Astrocyte (in vitro differentiated cells and primary cell): ENCODE measurements at places on chromosomes 2 and 18. TPM values are rescaled to one million over a fixed set of nuclear protein-coding genes. Genes with fewer than 3 reads are reported as not detected.

DNA sequence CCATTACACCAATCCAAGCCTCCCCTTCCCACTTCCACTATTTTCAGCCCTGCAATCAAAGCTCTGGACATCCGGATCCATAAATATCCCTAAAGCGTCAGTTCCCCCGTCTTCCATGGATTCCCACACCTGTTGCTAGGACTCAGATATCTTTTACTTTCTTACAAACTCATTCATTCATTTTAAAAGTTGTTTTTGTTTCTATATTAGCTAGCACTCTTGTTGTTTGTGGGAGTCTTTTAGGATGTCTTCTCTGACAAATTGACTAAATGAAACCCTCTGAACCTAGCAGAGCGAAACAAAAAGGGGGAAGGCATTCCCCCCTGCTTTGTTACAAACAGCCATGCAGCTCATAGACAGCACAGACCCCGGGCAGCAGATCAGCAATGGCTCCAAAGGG lies 9.0 kb upstream of the NBAS start:
- DNase-seq = no peak

DNA sequence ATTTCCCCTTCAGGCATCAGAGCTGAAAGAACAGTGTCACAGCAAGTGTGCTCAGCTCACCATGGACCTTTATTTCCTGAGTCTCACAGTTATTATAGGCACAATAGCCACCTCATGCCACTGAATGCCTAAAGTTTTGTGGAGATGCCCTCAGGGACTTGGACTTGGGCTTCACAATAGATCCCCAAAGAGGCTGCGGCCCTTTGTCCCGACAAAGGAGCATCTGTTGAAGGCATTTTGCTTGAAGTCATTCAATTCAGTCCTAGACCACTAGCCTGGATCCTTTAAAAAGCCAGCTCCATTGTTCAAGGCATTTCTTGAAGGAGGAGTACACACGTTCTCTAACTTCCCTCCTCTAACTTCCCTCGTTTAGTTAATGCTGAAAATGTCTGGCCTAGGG lies 125.4 kb downstream of the DCC start:
- no peak for DNase-seq

- no peak for DNase-seq
Measured at GRCh38 chr2:158380746-158381145, 75.8 kb downstream of the CCDC148 start.

DNA sequence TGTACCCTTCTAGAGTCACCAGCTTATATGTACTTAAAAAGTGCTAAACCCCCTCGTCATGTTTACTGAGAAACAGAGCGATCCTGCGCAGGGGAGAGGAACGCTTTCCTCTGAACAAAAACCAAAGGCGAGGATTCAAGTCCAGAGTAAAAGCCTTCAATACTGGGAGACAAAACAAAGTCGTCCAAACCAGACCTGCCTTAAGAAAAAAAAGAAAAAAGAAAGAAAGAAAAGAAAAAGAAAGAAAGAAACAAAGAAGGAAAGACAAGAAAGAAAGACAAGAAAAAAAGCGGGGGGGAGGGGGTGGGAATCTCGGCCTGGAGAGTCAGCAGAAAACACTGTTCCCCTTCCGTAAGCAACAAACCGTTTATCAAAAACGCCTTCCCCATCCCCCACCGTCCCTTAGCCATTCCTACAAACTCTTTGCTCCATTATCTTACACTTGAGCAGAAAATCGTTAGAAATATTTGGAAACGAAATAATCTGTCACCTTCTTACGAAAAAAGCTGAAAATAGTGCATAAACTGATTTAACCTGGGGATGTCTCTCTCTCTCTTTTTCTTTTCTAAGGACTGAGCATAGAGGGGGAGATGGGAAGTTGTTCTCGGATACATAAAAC lies 3.3 kb downstream of the PTGR3 start:
- DNase-seq = no peak

Gene AMER3
- 0.07 TPM in 1 of 2 replicates, not detected in the other for total RNA-seq

Gene INO80D
- 20.1 and 21.1 TPM in 2 replicates for total RNA-seq

- peak; percentile 16 for DNase-seq
Measured at GRCh38 chr2:15043336-15044058, 411.0 kb downstream of the LRATD1 start.

Gene EPHA4
- 30.1 and 35.7 TPM in 2 replicates for total RNA-seq

DNA sequence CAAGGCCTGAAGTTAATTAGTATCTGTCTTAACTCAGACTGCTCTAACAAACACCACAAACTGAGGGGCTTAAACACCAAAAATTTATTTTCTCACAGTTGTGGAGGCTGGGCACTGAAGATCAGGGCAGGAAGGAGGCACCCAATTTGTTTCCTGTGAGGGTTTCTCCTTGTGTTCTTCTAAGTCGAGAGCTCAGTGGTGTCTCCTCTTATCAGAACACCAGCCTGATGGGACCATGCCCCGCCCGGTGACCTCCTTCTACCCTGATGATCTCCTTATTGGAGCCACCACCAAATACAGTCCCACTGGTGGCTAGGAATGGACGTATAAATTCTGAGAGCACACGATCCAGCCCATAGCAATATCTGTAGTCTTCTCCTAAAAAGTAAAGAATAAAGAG lies 20.5 kb downstream of the TMEM18 start:
- no peak for DNase-seq

Gene TLX2
- total RNA-seq = not detected in 2 replicates

Gene ZNF892
- 4.8 and 5.9 TPM in 2 replicates for total RNA-seq

- DNase-seq = peak; percentile 36
Measured at GRCh38 chr2:165905854-165906253, 47.7 kb downstream of the TTC21B start.

DNA sequence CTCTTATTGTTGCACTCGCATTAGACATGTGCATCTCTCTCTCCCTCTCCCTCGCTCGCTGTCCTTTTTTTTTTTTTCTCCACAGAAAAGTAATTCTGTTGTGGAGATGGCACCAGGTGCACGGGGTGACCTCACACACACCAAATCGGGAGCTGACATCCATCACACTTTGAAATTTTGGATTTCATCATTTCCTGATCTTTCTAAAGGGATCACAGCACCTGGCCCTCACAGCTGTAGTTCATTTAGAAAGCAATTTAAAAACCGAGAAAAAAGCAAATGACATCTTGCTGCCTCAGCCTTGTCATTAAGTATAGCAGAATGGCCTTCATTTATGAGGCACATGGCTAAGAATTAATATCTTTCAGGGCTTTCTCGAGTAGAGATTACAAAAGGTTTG lies 717.2 kb downstream of the RNF144A start:
- DNase-seq = no peak

DNA sequence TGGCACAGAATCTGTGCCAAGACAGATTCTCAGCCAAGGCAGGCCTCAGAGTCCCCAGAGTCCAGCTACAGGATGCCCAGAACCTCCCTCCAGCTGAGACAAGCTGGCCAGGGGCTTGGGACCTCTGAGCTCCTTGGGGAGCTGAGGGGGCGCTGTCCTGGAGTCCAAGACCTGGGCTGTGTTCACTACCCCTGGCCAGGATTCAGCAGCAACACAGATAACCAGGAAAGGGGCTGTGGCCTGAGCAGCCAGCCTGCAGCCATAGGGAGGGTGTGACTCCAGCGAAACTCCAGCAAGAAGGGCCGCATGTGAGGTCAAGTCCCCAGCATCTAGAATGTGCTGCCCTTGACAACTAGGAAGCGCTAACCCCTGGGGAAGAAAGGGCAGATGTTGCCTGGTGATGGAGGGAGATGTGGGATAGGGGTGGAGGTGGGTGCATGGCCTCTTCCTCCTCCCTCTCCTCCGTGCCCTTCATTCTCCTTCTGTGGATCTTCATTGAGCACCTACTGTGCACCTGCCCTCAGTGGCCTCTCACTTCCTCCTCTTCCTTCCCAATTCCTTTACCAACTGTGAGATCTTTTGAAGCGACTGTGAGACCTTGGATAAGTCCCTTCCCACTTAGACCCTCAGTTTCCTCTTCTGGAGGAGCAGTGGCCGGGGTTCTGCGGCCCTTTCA lies 7.7 kb upstream of the ARID5A start:
- DNase-seq = no peak

GRCh38 chr2:129733579-129733978 lies 245.9 kb upstream of the RAB6C start:
- DNase-seq = no peak

GRCh38 chr2:71843391-71843850 lies 304.2 kb downstream of the CYP26B1 start:
- peak; percentile 68 for DNase-seq

DNA sequence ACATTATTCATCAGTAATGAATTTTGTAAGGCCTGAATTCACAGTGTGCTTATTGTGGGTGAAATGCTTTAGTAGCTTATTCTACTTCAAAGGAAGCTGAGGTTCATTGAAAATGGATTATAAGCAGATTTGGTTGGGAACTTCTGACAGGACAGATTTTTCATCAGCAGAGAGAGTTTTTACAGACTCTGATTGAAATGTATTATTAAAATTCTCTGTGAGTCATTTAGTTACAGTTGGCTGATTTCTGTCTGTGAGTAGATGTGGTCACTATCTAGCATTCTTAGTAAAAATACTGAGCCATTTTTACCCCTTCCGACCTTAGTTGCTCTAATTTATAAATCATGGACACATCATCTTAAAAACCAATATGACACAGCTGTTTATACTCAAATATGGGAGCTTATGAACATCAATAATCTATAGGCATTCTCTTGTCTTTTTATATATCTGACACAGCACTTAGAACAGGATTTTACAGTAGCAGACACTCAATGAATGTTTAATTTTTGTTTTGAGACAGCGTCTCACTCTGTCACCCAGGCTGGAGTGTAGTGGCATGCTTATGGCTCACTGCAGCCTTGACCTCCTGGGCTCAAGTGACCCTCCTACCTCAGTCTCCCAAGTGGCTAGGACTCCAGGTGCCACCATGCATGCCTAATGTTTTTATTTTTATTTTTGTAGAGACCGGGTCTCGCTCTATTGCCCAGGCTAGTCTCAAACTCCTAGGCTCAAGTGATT lies 239.6 kb downstream of the BABAM2 start:
- DNase-seq = peak; percentile 85

DNA sequence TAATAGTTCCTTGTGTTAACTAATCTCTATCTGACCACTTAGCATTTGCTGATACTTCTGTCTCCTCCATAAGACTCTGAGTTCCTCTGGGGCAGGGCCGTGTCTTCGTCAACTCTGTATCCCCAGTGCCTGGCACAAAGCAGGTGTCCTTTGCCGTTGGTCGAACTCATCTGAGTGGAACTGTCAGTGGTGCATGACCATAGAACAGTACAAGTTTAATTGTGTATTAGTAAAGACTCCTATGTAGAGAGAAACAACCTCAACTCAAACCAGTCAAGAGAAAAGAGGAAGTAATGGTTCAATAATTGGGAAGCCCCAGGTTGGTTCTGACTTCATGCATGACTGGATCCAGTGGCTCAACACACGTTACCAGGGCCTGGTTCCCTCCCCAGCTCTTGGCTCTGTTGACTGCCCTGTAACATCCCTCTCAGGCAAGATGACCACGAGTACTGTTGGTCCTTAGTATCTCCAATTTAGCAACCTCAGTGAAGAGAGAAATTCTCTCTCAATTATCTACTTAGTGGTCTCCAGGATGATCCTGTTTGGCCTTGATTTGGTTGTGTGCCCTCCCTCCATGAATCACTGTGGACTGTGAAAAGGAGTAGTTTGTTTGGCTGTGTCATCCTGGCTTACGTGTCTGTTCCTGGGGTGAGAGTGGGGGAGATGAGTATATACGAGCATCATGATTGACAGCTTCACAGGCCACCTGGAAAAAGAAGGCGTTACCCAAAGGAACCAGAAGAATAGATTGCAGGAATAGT lies 58.5 kb upstream of the MSH6 start:
- peak; percentile 6 for DNase-seq

Gene CTLA4
- not detected in 2 replicates for total RNA-seq

- DNase-seq = no peak
Measured at GRCh38 chr18:4750393-4751346, 295.6 kb upstream of the DLGAP1 start.

GRCh38 chr18:8324343-8325065 lies 284.7 kb upstream of the RAB12 start:
- no peak for DNase-seq

GRCh38 chr18:9188359-9189231 lies 52.0 kb downstream of the ANKRD12 start:
- DNase-seq = no peak

- DNase-seq = peak; percentile 86
Measured at GRCh38 chr2:188292348-188293239, 920 bp downstream of the GULP1 start.

Gene AUP1
- total RNA-seq = 82.5 and 82.8 TPM in 2 replicates

DNA sequence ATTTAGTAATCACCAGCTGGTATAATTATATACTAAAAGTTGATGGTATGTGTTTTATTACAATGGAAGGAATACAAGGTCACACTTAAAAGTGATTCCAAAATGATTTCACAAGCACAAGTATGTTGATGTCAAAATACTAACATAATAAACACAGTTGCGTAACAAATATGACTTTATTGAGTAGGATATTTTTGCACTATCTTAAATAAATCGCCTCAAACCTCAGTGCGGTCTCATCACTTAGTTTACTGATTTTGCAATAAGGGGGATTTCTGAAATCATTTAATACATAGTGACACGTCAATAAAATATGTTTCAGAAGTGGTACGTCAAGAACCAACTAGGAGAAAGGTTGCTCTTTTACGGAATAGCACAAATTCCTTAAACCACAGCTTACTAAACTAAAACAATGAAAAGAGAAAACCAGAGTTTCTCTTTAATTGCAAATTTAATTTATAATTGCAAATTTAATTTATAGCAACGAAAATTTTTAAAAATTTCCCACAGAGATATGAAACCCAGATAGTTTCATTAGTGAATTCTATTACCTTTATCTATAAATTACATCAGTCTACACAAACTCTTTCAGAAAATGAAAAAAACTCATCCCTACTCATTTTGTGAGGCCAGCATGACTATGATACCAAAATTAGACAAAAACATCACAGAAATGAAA lies 304.0 kb upstream of the REG3G start:
- DNase-seq = no peak

Gene CRYGD
- total RNA-seq = not detected in 2 replicates

Gene CNDP2
- 120 and 149 TPM in 2 replicates for total RNA-seq

DNA sequence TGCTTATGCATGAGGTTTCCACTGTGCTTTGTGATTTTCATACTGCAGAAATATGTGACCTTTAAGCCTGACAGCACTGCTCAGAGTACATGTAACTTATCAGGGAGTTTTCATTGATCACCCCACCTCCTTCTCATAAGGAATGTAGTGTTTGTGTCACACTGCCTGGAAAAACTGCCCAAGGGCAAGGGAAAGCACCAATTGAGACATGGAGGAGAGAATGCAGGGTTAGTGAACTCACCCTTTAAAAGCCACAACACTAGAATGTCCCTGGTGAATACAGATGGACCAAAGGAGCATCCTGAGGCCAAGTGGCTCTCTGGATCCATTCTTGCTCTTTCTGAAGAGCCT lies 147.2 kb upstream of the SPATS2L start:
- DNase-seq = peak; percentile 19

Gene GDF7
- 0.91 and 1.9 TPM in 2 replicates for total RNA-seq

GRCh38 chr2:191626497-191627151 lies 51.3 kb upstream of the NABP1 start:
- peak; percentile 86 for DNase-seq

Gene MRO
- 0.18 TPM in 1 of 2 replicates, not detected in the other for total RNA-seq

Gene ESPNL
- total RNA-seq = 0.07 TPM in 1 of 2 replicates, not detected in the other

- DNase-seq = no peak
Measured at GRCh38 chr2:650343-651310, 26.6 kb downstream of the TMEM18 start.
